Neural progenitor cell (in vitro differentiated cells): ENCODE measurements at places on chromosomes 1 and 21.
A peak's percentile ranks its signal among the peaks of the same experiment; 100 is the strongest.

DNA sequence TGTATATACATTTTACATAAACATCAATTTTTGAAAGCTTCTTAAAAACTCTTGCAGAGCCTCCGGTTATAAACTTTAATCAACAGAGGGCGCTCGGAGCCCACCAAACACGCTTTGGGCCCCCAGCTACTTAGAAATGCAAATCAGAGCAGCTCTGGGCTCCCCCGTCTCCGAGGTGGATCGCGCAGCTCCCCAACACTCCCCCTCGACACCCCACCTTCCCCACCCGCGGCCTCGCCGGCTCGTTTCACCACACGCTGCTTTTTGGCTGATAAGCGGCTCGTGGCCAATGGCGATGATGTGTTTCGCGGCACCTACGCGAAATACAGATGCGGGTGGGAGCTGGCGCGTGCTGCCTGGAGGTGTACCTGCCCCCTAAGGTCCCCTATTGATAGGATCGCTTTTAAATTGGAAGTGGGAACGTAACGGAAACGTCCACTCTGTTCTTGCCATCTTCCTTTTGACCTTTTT lies 1.7 kb upstream of the KIF26B start:
- peaks cover 20% of the 10 kb centered on the region for H3K4me1 ChIP-seq
- no peaks in the 10 kb centered on the region for H3K36me3 ChIP-seq
- peaks cover 81% of the 10 kb centered on the region for H3K27me3 ChIP-seq
- no peak overlapping the region for H3K27ac ChIP-seq
- peak; percentile 88 for DNase-seq

DNA sequence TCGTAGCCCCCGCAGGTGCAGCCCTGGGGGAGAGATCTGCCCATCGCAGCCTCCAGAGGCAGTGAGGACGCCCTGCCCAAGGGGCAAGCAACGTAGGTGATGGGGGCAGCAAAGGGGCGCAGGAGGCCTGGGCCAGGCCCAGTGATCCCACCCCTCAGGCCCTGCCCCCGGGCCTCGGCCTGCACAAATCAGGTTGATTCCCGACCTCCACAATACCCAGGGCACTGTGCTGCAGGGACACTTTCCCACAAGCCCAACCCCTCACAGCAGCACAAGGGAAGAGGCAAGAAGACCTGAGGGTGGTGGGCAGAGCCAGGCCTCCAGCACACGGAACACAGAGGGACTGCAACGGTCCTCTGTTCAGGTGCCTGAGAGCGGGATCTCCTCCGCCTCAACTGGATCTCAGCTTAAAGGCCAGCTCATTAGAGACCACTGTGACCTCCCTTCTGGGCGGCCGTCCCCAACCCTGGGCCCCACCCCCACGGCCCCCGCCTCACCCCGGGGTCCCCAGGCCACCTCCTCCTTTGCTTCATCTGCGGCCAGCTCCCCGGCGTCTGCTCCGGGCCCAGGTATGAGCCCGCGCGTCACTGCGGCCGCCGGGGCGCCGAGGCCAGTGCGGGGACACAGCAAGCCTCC lies 812 bp upstream of the ARF1 start:
- peak overlapping the region; percentile 28 for H3K27ac ChIP-seq
- no peaks in the 10 kb centered on the region for H3K36me3 ChIP-seq
- DNase-seq = peak; percentile 75
- H3K4me1 ChIP-seq = peaks cover 31% of the 10 kb centered on the region
- H3K4me3 ChIP-seq = peak overlapping the region; percentile 100

DNA sequence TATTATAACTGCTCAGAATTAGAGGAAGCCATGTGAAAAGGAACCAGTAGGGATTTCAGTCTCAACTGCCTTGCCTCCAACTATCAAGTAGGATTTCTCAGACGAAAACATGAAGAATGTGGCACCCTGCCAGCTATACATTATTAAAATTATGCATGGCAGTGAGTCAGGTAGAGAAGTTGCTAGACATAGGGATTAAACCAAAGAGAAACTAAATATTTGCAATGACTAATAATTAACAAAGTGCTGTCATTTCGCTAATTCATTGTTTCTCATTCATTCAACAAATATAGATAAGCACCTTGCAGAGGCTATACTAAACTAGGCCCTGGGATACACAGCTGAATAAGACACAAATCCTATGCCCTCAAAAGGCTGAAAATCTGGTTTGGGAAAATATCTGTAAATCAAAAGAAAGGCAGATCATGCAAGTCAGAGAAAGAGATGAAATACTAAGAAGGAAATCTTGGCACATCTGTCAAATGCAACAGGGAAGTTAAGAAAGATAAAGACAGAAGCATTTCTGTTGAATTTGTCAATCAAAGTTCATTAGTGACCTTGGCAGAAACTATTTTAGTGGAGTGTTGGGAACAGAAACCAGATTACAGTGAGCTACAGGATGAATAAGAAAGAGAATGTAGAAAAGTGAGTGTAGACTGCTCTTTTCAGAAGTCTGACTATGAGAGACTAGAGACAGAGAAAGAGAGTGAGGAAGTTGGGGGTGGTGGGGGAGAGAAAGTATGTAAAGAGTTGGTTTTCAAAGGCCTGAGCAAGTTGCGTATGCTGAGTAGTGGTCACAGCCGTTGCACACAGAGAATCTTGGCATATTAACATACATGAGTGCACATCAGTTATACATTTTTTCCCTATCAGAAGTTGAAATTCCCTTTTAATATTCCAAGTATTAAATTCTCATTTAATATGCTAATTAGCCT lies 14.7 kb upstream of the NBPF11 start:
- H3K27ac ChIP-seq = no peak overlapping the region
- no peaks in the 10 kb centered on the region for H3K4me1 ChIP-seq
- no peak for DNase-seq
- no peaks in the 10 kb centered on the region for H3K27me3 ChIP-seq
- H3K36me3 ChIP-seq = no peaks in the 10 kb centered on the region

GRCh38 chr1:245843101-245843500 lies 664.0 kb downstream of the SMYD3 start:
- H3K36me3 ChIP-seq = no peaks in the 10 kb centered on the region
- no peak overlapping the region for H3K4me3 ChIP-seq
- no peak overlapping the region for H3K27ac ChIP-seq
- DNase-seq = no peak
- no peaks in the 10 kb centered on the region for H3K4me1 ChIP-seq

DNA sequence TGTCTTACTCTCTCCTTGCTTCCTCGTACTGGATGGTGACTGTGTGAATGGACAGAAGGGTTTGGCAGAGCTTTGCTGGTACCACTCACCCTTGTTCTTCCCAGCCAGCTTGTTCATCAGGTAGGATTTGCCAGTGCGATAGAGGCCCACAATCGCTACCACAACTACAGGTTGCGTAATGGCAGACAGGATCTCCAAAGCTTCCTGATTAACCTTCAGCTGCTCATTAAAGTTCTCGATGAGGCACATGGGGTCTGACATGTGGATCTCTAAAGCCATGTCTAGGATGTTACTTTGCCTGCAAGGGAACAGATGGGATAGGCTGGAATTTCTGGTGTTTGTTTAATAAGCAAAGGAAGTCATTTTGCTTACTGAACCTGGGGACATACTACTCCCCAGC lies 3.4 kb downstream of the GBP5 start:
- no peak overlapping the region for H3K4me3 ChIP-seq
- H3K4me1 ChIP-seq = no peaks in the 10 kb centered on the region
- no peaks in the 10 kb centered on the region for H3K27me3 ChIP-seq
- no peaks in the 10 kb centered on the region for H3K36me3 ChIP-seq

DNA sequence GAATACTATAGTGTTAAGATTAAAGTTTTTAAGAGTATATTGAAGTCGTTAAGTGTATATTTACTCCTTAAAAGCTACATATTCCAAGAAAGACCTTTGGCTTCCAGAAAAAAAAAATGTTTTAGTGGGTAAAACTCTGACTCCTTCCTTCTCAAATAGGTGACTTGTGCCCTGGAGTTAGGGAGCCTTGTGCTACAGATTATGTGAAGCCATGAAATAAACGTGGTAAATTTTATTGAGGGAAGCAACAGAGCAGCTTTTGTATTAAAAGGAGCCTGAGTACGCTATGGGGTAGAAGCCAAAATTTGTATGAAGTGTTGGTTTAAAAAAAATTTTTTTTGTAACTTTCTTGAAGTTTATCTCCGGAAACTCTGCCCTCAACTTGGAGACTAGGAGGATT lies 994 bp downstream of the RO60 start:
- no peaks in the 10 kb centered on the region for H3K27me3 ChIP-seq
- peak overlapping the region; percentile 78 for H3K4me3 ChIP-seq
- H3K36me3 ChIP-seq = no peaks in the 10 kb centered on the region
- no peak for DNase-seq

DNA sequence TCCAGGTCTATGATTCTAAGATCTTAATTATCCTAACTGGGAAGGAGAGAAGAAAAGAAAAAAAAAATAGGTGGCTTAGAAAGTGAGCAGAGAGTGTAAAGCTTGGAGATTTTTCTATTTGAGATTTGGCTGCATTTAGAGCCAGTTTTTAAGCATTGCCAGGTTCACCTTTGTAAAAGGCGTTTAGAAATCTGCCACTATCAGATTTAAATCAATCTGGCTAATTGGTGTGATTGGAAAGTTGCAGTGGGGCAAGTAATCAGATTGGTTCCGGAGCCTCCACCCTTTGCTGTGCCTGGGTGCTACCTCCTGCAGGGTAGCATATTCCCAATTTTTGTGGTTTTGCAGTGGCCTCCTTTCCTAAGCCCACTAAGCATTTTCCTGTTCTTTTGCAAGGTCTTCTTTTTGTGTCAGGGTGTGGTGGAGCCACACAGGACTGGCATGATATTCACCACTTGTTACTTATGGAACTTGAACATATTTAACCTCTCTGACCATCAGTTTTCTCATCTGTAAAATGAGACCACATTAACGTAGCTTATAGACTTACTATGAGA lies 48.5 kb upstream of the PPP2R5A start:
- H3K4me1 ChIP-seq = peaks cover 7% of the 10 kb centered on the region
- H3K27ac ChIP-seq = no peak overlapping the region
- no peaks in the 10 kb centered on the region for H3K27me3 ChIP-seq
- no peak overlapping the region for H3K4me3 ChIP-seq
- DNase-seq = no peak
